GM12891 (cell line): ENCODE measurements at places on chromosomes 2 and 18.

GRCh38 chr2:145021962-145022665, 502.2 kb upstream of the ZEB2 start:
- no peak for DNase-seq

GRCh38 chr18:63145166-63145850, 174.3 kb downstream of the BCL2 start:
- DNase-seq, result no peak

GRCh38 chr2:108959401-108959800, 29.6 kb downstream of the EDAR start:
- DNase-seq, result no peak

DNA sequence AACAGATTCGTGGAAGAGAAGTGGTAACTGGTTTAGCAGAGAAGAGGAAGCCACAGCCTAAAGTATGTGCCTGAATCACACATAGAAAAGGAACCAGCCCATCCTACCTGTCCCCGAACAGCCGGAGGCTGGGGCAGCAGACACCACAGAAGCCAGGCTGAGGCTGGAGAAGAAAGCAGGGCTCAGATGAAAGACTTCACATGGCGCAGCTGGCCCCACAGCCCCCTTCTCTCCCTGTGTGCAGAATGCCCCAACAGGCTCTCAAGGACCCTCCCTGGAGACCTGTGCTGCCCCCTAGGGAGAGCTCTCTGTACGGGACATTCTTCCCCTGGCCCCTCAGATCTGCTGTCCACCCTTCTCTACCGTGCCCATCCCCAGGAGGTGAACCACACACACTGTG, 83.5 kb upstream of the RAB12 start:
- no peak for DNase-seq

- no peak for DNase-seq
These were observed 22.8 kb upstream of the KIDINS220 start for GRCh38 chr2:8860239-8860638.

DNA sequence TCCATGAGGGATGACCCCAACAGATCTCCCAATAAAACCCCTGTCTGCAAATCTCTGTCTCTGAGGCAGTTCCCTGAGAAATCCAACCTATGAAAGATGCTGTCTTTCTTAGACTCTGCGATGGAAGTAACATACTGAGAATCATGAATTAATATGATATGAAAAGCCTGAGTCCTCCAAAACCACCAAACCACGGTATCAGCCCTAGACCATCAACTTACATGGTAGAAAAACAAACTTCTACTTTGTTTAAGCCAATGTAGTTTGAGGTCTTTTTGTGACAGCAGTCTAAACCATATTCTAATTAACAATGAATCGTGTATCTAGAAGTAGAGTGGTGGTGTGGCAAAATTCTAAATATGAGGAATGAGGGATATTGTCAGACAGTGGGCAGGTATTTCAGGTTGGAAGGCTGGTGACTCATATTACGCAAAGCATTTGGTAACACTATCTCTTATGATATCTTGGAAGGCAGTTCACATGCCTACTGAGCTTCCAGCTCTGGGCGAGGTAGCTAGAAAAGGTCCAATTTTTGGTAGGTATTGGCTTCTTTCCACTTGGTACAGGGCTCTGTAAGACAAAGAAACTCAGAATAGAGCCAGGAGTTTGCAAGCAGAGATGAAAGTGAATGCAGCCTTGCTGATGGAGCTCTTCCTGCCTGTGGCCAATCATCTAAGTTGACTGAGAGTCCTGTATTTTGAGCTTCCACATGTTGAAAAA, 215.8 kb downstream of the ZFP36L2 start:
- no peak for DNase-seq

DNA sequence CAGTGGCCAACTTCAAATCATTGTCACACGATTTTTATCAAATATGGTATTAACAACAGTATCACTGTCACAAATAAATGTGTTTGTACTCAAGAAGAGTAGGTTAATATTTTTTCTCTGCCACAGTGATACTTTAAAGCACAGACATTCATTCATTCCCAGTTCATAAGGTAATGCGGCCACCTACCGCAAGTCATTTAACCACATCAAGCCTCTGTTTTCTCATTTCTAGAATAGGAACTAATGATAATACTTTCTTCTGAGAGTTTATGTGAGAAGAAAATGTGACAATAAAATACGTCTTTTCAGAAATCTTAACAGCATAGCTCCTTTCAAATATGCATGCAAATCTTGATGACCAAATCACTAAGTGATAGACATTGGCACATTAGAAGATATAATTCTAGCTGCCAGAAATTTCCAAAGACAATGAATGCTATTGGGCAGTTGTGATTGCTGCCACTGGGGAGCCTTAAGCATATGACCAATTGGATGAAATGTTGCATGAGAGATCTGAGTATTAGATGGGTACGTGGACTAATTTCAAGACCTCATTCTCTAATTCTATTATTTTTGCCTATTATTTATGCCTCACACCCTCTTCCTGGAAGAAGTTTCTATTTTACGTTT, 430.9 kb downstream of the PID1 start:
- DNase-seq, result no peak

GRCh38 chr2:65373365-65373918, 59.0 kb downstream of the SPRED2 start:
- DNase-seq, result no peak

DNA sequence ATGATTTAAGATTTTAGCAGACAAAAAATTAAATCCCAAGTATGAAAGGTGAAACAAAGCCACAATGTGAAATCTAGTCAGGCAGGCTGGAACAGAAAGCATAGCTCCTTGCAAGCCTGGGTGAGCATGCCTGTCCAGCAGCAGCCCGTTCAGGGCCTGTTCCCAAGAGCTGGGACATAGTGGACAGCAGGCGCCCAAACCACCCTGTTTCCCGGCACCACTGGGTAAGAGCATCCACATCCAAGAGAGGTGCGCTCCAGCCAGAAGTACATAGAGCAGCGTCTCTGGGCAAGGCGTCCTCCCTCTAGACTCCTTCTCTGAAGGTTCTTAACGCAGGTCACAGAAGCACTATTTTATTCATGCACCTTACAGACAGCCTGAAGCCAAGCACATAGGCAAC, 80.8 kb downstream of the DNER start:
- no peak for DNase-seq

DNA sequence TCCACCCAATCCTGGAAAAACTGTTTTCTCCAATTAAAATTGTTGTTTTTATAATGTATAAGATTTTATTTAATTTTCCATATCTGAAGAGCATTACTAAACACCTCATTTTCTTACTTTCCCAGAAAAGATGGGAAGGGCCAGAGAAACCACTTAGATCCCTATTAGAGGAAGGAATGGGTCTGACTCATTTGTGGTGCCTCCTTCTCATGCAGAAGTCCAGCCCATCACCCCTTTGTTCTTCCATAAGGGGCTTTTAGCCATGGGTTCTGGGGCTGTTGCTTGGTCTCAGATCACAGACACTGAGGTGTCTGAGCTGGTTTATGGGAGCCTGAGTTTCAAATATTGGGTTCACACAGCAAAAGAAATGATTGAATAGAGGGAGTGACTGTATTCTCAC, 152.2 kb downstream of the ESCO1 start:
- no peak for DNase-seq

GRCh38 chr18:6682437-6683111, 46.9 kb upstream of the ARHGAP28 start:
- no peak for DNase-seq

GRCh38 chr2:127659408-127660290, 13.7 kb downstream of the GPR17 start:
- no peak for DNase-seq

GRCh38 chr2:1169291-1169949, 218.8 kb downstream of the SNTG2 start:
- no peak for DNase-seq

GRCh38 chr18:55220523-55220922, 261.3 kb upstream of the CCDC68 start:
- no peak for DNase-seq

- DNase-seq, result no peak
These were observed 95.9 kb downstream of the KCNJ3 start for GRCh38 chr2:154794406-154794805.

GRCh38 chr2:75787532-75788132, 76.9 kb upstream of the GCFC2 start:
- no peak for DNase-seq

GRCh38 chr2:11680901-11681721, 11.1 kb upstream of the NTSR2 start:
- no peak for DNase-seq

GRCh38 chr2:225667445-225667844, 267.9 kb downstream of the NYAP2 start:
- DNase-seq, result no peak

GRCh38 chr2:67510745-67511144, 113.6 kb downstream of the ETAA1 start:
- no peak for DNase-seq

DNA sequence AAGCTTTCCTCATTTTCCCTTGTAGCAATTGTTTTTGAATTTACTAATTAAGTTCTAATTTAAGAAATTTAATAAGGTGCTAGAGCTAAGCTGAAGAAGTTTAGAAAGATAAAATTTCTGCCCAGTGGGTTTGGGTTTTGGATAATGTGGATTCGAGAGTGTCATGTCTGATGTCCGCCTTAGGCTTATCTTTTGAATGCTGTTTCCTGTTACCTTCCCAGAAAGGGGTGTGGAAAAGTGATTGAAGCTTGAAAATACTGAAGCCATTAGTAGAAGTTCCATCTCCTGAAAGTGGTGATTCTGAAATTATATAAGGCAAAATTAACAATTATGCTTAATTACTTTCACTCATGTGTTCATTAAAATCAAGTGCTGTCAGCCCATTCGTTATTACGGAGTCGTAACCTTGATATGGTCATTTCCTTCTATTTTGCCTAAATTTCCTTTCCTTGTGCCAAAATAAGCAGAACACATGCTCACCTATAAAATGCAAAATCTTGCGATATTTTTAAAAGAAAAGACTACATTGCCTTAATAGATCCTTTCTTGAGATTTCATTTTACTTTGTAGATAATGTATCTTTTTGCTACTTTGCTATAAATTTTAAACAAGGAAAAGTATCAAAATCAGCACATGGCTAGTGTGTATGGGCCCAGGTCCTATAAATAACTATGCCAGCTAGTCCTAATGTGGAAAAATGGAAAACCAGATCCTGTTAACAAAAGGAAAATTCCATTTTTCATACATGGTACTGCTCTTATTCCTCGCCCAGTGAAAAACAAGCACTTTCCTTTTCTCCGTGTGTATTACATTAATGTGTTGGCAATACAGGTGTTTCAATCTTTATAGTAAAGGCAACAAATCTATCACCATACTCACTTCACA, 97.3 kb downstream of the ICOS start:
- no peak for DNase-seq

GRCh38 chr2:59734743-59735142, 818.7 kb downstream of the BCL11A start:
- no peak for DNase-seq

- DNase-seq, result no peak
These were observed 461.1 kb upstream of the UBE2E3 start for GRCh38 chr2:180519276-180519675.

- DNase-seq, result no peak
These were observed 160.3 kb downstream of the EN1 start for GRCh38 chr2:118687192-118687591.
